Stimulated activated CD4-positive, alpha-beta T cell treated with anti-CD3 and anti-CD28 coated beads, Interleukin-2, amount 100 ng/mL, for 4 hours (primary cell): ENCODE measurements at places on chromosomes 6 and 20.

GRCh38 chr6:36350681-36351571 lies 14.2 kb upstream of the BNIP5 start:
- no peak for DNase-seq

DNA sequence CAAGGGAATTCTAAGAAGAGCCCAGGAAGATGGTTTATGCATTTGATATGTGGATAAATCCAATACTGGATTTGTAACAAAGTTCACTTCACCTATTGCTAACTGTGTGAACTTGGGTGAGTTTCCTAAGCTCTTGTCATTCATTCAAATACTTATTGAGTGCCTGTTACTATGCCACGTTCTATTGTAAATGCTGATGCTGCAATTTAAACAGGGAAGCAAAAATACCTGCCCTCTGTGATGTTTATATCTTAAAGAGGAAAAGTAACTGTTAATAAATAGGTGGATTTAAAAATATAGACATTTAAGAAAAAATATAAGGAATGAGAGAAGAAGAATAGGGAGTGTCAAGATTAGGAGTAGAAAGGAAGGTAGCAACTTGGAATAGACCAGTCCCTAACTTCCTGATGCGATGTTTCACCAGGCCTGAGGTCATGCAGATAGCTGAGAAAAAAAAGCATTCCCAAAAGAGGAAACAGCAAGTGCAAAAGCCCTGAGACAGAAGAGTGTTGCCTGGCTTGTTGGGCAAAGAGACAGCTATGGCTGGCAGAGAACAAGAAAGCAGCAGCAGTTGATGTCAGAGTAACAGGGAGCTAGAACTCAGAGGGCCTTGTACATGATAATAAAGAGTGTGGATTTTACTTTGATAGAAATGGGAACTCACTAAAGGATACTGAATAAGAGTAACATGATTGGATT lies 54.3 kb upstream of the TCF21 start:
- no peak for DNase-seq

- DNase-seq: no peak
Measured at GRCh38 chr6:142631517-142632385, 313.2 kb downstream of the HIVEP2 start.

DNA sequence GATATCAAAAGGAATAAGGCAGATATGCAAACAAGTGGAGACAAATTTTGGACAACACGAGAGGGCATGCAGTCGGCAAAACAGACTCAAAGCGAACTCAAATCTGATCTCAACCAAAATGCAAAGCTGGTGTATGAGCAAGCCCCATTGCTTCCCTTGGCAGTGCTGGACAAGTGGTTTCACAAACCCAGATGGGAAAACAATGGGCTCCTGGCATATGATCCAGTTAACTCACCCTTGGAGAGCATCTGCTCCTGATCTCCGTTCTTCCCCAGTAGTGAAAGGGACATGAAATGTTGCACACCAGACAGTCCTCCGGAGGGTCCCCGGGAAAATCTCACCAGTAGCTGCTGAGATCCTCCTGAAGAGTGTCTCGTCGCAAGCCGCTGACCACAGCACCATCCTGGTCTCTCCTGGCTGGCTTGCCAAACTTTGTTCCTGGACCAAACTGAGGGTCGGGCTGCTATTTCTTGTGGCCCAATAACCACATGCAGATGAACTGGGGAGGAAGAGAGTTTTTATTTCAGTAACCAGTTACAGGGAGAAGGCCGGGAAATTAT lies 84.3 kb upstream of the THBS2 start:
- DNase-seq: no peak

DNA sequence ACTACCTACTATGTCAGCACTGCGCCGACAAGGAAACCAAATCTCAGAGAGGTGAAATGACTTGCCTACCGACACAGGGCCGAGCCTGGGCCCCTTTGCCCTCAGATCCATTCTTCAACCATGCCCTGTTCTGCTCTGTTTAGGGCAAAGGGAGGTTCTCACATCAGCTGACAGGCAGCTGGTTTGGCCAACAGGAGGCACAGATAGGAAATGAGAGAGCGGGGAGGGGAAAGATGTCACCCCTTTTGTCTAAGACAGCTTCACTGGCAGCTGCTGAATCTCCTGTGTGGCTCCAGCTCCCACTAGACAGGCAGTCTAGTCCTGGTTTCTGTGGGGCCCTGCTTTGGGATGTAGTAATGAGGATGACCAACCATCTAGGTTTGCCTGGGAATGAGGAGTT lies 158.7 kb downstream of the TMEM200A start:
- no peak for DNase-seq

- DNase-seq: no peak
Measured at GRCh38 chr6:4472969-4473642, 303.1 kb upstream of the CDYL start.

DNA sequence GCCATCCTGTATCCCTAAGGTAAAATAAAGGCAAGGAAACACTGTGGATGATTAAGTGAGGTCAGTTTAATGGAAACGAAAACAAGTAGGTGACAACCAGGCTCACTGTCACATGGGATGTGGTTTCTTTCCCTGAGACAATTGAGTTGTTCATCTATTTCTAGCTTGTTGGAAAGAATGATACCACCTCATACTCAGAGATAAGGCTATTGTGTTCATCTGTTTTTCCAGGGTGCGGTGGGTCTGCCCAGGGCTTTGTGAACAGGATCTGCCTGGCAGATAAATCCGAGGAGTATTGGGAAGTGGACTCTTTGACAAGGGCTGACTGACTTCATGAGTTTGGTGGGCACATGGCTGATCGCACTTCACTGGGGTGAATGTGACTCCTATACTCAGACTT lies 80.8 kb upstream of the TIAM2 start:
- DNase-seq: no peak

DNA sequence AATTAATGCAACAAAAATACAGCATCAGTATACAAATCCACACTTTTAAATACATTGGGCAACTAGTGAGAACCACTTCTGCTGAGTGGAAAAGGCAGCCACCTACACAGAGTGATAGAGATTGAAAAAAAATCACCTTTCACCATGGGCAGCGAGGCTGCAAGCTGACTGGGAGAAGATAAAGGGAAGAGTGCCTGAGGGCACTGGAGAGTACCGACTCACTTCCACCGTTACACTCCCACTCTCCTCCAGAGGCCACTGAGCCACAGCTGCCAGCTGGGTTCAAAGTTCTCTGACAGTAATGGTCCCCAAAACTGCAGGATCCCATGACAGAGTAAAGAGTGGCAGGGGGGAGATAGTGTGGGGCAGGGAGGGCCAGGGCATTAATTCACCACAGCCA lies 24.1 kb downstream of the PXT1 start:
- DNase-seq: no peak
